ENCODE measurements at places on chromosomes 16 and 17.

DNA sequence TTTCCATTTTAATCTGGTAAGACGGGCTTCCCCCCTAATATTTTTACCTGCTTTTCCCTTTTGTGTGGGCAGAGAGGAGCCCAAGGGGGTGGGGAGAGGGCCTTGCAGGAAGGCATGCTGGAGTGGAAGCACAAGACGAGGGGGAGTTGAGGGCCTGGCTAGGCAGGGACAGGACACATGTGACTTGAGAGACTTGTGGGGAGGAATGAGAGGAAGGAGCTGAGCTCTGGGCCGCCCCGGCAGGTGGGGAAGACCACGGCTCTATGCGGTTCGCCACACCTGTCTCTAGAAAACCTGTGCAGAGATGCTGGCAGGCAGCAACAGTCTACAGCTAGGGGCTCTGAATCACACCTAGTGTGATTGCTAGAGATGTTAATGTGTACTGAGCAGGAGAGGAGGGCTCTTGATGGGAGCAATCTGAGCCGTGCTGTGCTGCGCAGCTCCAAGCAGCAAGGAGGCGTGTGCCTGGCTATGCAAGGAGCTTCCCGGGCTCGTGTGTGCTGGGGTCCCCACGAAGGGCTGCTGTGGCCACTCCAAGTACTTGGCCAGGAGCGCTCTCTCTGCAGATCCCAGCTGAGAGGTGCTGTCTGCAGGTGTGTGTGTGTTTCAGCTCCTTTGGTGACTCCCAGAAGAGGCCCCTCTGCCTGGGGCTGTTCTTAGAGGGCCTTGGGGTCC lies 50.2 kb downstream of the PDPK1 start:
- DNase-seq: no peak

DNA sequence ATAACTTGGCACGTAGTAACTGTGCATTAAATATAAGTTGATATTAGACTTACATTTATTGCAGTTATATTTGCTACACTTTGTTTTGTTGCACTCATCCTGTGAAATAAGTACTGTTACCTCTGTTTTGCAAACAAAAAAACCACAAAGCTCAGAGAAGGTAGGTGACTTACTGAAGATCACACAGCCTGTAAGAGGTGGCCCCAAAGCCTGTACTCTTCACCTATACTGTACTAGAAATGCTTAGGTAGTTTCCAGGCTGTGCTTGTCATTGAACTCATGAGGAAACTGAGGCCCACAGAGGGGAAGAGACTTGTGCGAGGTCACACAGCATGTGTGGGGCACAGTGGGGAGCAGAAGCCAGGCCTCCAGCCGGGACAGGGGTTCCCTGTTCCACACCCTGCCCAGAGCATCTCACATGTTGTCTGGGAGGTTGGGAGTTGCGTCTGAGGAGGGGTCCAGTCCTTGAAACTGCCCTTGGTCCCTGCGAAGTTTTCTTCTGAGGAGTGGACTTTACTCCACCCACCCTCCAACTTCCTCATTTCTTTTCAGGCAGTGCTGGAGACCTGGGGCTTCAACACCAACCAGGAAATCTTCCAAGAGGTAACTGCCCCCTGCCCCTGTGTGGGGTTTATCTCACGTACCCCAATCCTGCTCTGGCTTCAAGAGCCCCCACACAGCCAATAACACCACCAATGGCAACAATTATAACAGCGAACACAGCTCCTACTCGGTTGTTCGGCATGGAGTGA lies 13.0 kb downstream of the CETP start:
- DNase-seq: no peak

- DNase-seq: no peak
These were observed 498.2 kb upstream of the ERCC4 start for GRCh38 chr16:13421726-13422125.

DNA sequence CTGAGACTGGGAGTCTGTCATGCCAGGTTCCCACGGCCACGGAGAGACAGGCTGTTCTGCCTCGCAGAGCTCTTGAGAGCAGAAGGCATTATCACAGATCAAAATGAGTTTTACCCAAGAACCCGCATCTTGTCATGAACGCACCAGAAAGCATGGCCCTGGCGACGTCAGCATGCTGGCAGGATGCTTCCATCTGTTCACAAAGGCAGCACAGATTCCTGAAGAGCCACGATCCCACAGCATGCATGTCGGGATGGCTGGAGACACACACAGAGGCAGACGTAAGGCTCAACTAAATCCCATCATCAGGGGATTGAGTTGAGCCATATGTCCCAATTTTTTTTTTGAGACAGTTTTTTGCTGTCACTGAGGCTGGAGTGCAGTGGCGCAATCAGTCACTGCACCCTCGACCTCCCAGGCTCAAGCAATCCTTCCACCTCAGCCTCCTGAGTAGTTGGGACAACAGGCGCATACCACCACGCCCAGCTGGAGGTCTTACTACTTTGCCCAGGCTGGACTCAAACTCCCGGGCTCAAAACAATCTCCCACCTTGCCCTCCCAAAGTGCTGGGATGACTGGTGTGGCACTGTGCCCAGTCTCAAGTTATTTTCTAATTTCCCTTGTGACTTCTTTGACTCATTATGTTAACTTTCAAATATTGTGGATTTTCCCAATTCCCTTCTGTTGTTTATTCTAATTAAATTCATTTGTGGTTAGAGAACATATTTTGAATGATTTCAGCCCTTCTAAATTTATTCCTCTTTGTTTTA lies 11.1 kb downstream of the FANCA start:
- no peak for DNase-seq

GRCh38 chr17:18315562-18315922 lies 449 bp downstream of the SMCR8 start:
- no peak for DNase-seq

DNA sequence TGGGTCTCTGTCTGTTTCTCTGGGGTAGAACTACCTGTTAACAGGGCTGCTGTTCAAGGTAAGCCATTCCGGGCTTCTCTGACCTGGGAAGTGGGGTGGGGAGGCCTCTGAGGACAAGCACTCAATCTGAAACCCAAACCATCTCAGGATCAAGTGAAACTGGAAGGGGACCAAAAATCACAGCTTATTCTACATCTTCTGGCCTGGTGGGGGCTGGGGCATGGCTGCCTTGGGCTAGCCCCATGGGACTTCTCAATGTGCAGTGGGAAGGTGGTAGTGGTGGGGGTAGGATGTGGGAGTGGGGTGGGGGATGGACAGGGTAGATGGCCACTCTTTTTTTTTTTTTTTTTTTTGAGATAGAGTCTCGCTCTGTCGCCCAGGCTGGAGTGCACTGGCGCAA lies 5.5 kb downstream of the FLOT2 start:
- no peak for DNase-seq

DNA sequence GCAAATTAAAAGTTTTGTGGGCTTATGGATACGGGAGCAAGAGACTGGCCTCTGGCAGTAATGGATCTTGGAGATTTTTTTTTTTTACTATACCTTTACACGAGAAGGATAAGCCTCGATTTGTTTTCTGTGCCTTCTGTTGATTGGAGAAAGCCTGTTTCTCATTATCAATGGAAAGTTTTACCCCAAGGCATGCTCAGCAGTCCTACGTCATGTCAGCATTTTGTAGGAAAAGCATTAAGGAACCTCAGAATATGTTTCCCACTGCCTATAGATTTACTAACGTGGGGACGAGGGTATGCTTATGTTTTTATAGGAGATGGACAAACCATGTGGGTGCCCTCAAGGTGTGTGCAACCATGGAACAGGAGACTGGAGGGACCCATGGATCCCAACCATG lies 26.8 kb downstream of the CD300LG start:
- no peak for DNase-seq

DNA sequence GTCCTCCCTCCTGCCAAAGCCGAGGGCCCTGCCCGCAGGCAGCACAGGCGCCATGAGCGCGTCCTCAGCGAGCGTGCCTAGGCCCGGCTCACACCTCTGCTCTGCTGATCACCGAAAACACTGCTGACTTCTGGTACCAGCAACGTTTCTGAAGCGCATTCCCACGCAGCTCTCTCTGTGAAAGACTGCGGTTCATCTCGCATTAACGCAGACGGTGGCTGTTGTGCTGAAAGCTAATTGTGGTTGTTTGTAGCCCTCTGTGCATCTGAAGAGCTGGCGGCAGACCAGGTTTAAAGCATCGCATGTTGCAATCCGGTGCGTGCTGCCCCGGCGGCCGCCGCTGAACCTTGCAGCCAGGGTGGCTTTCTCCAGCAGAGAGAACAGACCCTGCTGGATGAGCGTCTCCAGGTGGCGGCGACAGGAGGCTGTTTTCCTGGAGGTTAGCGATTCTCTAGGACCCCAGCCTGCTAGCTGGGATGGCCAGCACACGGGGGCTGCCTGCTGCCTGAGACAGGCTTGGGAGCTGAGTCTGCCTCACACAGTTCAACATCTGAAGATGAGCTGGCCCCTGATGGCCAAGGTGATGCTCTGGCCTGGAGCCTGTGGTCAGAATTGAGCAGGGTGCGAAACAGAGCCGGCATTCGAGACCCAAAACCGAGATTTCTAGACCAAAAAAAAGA lies 49.8 kb upstream of the CHMP6 start:
- DNase-seq: no peak

DNA sequence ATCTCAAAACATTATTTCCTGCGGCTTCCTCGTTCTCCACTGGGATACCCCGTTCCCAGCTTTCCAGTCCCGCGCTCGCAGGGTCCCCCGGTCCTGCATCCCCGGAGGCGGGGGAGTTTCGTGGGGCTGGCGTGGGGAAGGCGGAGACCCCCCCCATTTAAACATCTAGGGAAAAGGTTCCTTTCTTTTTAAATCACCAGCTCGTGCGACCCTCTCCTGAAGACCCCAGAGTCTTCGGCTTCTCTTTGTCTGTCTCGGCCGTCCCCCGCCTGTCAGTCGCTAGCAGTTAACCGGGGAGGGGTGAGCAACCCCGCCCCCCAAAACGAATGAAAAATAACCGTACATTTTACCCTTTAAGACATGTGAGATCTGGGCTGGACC lies 473 bp upstream of the IGF2BP1 start:
- DNase-seq: no peak

- DNase-seq: no peak
These were observed 18.3 kb upstream of the GNA13 start for GRCh38 chr17:65074778-65075250.

DNA sequence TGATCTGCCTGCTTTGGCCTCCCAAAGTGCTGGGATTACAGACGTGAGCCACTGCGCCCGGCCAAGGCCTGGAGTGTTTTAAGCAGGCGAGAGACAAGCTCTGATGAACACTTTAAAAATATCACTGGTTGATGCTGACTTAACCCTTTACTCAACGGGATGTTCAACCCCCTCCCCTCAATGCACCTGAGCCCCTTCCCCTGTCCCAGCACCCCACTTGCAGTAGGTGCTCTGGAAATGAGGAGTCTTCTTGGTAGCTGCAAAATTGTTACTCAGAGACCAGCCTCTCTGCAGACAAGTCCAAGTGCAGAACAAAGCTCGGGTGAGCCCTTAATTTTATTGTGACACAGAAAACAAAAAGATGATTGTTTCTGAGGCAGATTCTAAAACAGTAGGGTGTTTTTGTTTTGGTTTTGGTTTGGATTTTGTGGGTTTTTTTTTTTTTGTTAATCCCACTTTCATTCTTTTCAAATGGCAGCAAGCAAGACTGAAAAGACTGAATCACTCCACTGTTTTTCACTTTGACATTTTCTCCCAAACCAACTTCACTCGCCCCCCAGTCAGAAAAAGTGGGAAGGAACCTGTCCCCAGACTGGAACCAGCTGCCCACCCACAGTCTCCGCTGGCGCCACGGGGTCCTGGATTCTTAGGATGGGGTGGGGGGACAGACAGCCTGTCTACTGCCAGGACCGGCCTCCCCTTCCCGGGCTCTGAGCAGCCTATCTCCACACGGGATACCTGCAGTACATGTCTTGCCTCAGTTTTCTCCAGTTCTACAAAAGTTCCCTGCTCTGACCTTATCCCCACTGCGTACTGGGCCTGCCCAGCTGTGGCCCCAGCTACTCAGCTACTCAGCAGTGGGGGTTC lies 5.2 kb upstream of the PLLP start:
- DNase-seq: no peak

- no peak for DNase-seq
These were observed 143.4 kb upstream of the CDC42EP4 start for GRCh38 chr17:73455050-73455687.

DNA sequence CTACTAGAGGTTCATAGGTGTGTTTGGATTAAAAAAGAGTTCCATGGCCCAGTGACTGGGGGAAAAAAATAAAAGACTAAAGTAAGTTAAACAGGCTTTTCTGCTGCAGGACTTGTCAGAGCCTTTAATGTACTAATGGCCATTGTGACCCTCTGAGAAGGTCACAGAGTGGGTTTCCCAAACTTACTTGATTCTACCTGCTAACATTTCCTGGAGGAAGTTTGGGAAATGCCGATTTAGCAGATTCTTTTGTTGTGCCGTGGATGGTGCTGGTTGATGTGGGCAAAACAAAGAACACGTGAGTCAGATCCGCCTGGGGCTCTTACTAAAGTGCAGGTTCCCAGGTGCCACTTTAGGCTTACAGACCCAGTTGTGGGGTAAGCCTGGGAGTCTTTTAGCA lies 13.6 kb upstream of the STH start:
- DNase-seq: no peak
